ENCODE measurements at places on chromosomes 5 and 9.
A peak's percentile ranks its signal among the peaks of the same experiment; 100 is the strongest.

DNA sequence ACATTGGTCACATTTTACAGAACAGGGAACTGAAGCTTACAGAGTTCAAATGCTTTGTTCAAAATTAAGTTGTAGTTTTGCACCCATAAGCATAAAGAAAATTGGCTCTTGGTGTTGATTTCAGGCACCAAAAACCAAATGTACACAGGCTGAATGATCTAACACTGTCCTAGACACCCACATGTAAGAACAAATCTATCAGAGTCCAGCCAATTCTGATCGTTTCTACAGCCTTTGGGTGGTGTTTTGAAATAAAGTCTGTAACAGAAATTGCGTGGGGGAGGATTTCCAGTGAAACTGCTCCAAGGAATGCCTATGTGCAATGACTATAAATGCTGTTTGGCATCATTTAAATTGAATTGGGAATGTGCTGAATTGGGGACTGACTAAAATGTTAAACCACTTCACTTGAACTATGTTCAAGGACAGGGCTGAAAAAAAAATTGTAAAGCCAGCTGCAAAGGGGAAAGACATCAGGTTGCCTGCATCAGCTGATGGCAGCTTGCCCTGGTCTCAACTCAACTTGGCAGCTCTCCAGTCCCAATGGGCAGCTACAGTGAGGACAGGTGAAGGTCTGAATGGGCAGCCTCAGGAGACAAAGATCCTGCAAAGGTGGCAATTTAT lies 92.2 kb upstream of the TRPC7 start:
- DNase-seq, result peak; percentile 4

DNA sequence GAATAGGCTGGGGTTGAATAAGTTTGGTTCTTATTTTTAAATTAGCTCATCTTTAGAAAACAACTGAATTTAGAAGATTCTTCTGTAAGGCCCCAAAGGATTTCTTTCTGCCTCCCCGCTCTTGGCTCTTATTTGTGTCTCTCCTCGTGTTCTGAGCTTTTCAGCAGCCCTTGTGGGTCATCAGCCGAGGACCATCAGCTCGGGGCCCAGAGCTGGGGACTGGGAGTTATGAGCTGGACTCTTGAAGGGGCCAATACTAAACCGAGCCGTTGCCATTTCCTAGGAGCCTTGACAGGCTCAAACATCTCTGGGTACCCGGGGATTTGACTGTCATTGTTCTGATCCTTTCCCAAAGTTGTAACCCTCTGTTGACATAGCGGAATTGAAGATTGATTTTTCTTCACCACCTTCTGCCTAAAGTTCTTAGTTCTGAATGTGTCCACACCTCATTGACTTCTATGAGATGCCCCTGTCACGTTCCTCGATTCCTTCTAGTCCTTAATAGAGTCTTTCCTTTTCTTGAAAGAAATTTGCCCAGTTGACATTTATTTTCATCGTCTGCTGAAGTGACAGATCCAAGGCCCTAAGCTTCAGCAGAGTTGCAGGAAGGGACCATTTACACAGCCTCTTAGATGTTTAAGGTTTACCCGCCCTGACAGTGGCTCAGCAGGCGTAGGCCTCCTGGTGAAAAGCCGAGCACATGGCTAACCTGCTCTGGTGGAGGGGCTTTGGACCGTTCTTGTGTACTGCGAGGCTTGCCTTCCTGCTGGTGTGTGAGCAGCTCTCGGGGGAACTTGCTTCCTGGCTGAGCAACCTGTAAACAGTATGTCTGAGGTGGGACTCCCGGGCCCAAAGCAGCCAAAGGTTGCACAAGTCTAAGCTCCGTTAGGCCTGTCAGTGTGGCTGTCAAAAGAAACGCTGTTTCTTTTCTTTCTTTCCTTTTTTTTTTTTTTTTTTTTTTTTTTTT lies 24.0 kb downstream of the ABL1 start:
- no peak for DNase-seq

GRCh38 chr5:105530716-105531261 lies 1968.2 kb upstream of the NUDT12 start:
- DNase-seq, result no peak

DNA sequence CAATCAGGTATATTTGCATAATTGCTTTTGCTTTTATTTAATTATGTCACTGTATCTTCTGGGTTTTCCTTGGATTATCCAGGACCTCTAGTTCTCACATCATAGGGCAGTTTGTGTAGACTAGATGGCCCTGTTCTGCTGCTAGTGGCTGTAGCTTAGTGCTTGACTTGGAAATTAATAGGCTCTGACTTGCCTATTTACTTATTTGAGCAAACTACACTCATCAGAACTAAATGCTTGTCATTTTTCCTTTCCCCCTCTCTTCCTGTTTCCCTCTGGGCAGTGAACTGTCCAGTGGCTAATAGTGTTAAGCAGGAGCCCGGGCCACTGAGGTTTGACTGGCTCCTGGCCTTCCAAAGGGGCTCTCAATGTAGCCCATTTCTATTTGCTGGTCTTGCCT lies 135.7 kb downstream of the MAN2A1 start:
- DNase-seq, result no peak

DNA sequence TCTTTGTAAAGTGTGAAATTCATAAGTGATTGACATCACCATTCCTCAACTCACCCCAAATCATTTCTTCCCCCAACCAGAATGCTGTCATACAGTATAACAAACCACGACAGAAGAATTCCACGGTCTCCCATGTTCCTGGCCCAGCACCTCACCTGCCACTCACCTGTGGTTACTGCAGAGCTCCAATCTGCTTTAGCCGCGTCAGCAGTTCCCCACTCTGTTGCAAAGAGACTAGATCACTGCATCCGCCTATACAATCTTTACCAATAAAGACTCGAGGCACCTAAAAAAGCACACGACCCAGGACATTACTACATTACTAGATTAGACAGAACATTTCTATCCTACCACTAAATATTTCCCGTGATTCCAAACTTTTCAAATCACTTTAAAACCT lies 6.2 kb downstream of the GLRX start:
- no peak for DNase-seq

All from occipital lobe (tissue), 3 donors.